ENCODE measurements at places on chromosomes 1 and 21. TPM values are rescaled to one million over a fixed set of nuclear protein-coding genes. Genes with fewer than 3 reads are reported as not detected.

Gene CSTB
- 44.2 TPM for total RNA-seq

- DNase-seq = no peak
These were observed 20.2 kb downstream of the PANK4 start for GRCh38 chr1:2506007-2506860.

GRCh38 chr1:227884370-227885134, 63.2 kb downstream of the WNT9A start:
- DNase-seq = no peak

GRCh38 chr1:86365896-86366295, 30.2 kb downstream of the ODF2L start:
- no peak for DNase-seq

DNA sequence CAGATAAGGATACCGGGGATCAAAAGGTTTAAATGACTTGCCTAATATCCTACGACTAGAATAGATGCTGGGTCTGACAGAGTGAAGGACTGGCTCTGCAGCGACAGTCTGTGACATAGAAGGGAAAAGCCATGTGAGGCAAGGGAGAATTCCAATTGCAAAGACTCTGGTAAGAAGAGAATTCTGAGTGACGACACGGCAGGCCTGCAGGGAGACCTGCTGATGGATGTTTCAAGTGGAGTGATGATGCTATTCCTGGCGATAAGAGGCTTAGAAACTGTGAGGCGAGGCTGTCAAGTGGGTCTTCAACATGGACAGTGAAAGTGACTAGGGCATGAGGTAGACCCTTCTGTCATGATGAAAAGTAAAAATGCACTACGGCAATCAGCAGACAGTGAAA, 176.6 kb upstream of the PBX1 start:
- no peak for DNase-seq
